AG08395 (cell line): ENCODE measurements at places on chromosomes 3 and 15.

GRCh38 chr15:42355291-42355690 lies 4.0 kb upstream of the CAPN3 start:
- DNase-seq = no peak

GRCh38 chr3:31567036-31567435 lies 34.3 kb downstream of the STT3B start:
- no peak for DNase-seq

DNA sequence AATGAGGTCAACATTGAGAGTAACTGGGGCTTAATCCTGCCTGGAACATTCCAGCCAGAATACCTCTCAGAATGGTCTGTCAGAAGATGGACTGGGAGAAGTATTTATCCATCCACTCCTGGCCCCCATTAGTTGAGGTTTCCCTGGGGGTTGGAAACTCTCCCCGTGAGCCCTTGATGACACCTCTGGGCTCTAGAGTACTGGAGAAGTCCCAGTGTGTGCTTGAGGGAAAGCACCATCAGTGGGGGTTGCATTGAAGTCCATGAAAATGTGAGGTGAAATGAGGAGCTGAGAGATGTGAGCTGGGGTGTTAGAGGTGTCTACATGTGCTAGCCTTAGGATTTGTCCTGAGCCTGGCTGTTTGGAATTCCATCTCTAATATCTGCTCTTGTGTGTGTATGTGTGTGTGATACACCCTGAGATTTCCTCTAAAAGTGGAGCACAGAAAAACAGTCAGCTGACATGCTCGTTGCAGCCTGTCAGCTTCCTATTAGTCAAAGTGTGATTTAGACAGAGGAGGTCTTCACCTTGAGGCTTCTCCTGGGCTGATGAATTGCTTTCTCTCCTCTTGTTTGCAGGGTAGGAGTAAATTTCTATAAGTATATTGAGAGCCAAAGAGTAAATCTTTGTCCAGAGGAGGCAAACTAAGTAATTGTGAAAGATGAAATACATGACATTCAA lies 67.6 kb downstream of the NR1D2 start:
- no peak for DNase-seq

DNA sequence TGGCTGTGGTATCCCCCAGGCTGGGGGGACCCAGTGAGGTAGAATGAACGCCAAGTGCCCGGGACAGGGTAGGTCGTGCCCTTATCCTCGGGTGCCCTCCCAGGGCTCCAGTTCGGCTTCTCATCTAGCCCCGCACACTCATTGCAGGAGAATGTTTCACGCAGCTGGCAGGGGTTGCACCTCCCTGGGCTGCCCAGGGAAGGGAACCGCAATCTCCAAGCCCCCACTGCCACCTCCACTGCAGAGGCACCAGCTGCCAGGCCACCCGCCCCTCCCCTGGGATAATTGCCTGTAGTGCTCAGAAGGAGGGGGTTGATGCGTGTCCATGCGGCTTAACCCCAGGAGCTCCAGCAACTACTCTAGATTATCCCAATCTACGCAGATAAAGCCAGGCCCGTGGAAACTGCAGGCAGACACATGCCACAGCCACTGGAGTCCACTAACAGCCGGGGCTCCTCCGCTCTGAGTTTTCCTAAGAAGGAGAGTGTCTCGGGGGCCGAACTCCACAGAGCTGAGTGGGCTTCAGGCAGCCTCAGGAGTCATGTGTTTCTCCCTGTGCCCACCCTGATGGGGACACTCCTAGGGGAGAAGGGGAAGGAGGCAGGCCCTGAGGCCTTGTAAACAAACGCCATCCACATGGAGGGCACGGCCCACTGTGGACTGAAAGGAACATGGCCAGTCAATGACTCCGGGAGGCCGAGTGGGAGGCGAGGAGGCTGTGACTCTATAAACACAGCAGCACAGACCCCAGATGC lies 137.2 kb upstream of the IQSEC1 start:
- DNase-seq = no peak

DNA sequence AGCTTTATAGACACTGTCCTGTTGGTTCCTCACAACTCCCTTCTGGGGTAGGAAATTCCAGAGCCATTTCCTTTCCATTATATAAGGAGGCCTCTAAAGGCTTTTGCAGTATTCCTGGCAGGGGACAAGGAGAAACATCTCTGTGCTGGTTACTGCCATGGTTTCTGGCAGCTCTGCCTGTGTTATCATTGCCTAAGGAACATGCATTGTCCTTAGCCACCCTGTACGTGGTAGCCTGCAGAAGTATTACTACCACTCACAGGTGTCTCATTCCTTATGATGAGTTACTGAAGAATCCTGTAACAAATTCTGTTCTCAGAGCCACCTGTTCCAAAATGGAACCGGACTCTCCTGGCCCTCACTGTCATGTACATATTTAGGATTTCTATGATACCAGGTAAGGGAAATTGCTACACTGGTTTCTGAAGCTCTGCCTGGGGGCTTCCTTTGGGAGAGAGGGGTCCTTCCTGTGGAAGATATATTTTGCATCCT lies 58.0 kb downstream of the UMPS start:
- no peak for DNase-seq
